Activated gamma-delta T cell treated with Interleukin-2 at 50 U/mL for 16 hours (primary cell): ENCODE measurements at places on chromosomes 6 and 20.

- DNase-seq = no peak
Observed at GRCh38 chr20:3168829-3169590, 4.3 kb downstream of the LZTS3 start.

DNA sequence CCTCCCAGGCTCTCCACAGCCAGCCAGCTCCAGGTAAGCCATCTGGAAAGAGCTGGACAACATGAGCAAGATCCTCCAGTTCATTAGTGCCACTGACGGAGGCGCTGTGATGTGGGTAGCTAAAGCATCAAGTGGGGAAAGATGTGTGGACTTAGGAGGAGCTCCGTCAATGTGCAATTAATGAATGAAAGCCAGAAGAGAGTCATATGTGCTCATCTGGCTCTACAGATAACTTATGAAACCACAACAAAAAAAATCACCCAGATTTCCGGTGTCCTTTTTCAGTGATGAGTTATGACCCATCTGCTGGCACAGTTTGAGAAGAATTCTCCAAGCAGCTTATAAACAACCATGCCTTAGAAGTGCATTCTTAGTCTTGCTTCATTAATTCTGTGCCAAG lies 311.7 kb upstream of the PLCB4 start:
- no peak for DNase-seq

- no peak for DNase-seq
Observed at GRCh38 chr6:155224618-155225017, 39.2 kb upstream of the CLDN20 start.

DNA sequence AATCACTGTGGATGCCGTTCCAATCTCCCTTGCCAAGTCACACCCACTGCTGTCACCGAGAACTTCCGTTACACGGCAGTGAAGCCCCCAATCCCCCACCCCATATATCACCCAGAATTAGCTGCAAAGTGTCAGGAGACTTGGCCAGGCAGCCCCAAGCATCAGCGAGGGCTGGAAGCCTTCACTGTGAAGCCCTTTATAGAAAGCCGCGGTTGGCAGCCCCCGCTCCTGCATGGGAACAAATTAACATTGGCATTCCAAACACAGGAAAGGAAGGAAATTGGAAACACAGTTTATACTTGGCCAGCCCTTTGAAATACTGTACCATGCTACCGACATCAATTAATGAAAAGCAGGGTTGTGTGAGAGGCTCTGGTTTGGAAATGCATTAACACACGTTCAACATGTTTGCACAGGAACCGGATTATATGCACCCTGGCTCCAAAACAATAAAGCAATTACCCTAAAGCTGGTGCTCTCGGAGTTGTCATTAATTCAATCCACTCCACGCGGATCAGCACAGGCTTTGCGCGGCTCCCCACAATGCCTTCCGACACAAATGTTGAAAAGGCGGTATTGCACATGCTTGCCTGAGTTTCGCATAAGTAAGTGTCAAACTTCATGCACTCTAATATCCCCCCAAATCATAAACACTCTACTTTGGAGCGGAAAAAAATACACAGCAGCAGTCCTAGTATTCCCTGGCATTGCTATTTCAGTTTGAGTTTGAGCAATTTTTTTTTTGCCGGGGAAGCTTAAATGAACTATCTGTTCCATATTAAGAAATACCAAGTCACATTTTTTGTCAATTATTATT lies 7.1 kb downstream of the BMP7 start:
- DNase-seq = no peak

DNA sequence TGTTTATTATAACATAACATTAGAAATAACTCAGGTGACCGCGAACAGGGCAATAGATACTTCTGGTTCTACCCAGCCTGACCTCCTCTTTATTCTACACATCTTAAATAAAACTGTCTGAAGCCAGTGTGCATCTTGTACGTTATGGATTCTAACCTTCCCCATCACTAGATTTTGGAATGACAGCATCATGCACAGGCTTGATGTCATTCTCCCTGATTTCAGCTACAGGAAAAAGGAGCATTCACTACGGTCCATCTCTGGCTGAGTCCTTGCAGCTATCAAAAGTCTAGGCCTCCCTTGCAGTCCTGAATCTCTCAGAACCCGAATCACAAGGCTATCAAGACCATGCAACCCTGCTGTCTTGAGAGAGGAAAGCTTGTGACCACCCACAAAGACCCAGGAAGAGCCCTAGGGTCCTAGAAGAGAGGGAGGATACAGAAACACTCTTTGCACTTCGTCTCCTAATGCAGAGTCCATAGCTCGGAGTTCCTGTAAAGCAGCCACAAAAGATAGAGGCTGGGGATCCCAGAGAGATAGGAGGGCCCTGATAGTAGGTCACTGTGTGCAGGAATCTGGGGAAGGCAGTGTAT lies 845 bp downstream of the HLA-DPA1 start:
- no peak for DNase-seq

DNA sequence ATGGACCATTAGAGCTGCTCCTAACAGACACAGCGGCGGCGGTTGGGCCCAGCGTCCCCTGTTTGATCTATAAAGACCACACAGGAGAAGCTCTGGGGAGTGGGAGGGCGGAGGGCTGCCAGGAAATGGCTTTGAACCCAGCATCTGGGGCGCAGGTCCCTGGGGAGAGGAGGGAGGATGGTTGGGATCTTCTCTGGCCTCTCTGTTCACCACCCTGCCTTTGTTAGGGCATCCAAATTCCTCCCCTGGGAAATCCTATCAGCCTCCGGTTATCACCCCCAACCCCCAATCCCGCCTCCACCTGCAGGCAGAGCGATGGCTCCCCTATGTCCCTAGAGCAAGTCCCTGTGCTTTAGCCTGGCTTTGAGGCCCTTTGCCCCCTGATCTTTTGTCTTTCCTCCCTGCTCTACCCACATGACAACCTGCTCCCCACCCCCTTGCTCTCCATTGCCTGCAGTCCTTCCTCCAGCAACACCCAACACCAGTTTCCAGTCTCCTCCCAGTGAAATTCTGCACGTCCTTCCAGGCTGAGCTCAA lies 7.1 kb downstream of the XKR7 start:
- no peak for DNase-seq

- no peak for DNase-seq
Observed at GRCh38 chr20:20743511-20744169, 31.2 kb upstream of the RALGAPA2 start.

DNA sequence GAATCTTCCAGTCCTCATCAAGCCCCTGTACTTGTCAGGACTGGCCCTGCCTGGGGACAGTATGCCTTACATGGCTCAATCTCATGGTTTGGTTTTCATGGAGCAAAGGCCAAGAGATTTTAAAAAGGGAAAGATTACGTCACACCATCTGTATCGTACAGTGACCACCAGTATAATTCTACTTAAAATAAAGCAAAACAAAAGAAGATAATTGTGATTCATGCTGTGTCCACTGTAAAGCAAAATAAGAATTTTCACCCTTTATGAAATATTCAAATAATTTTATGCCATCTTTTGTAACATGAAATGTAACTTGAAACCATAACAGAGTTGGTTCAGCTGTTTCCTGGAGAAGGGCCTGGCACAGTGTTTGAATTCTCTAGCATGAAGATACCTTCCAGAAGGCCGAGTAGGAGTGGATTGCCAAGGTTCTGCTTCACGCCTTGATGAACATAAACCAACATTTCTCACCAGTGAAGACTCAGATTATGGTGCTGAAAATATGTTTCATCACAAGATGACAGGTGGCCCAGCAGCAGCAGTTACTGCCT lies 486.5 kb downstream of the RFPL4B start:
- DNase-seq = no peak

GRCh38 chr6:15658181-15658744 lies 4.6 kb downstream of the DTNBP1 start:
- DNase-seq = no peak

- no peak for DNase-seq
Observed at GRCh38 chr20:4011226-4011975, 4.0 kb downstream of the RNF24 start.

DNA sequence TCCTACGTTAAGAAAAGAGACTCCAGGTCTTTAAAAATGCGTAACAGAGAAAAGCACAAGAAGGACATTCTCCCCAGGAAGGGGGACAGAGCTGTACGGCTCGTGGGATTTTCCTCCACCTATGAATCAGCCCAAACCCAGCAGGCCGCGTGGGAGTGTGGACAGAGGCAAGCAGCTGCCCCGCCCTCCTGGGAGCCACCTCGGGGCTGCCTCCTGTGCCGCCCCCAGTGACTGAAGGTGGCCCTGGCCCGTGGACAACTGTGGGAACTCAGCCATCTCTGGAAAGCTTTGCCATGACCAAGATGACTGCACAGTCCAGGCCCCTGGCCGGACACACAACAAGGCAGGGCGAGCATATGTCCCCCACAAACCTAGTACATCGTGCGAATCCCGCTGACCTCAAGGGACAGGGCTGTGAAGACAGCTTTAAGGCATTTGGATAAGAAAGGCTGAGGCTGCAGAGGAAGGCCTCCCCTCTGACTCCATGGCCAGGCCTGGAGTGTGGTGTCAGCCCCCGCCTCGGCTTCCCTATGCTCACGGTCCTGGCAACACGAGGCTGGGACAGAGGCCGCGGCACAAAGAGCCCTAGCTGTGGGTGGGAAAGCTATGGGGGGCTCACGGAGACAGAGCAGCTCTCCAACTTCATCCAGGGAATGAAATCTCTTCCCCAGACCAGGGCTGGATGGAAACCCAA lies 26.9 kb downstream of the PXDC1 start:
- DNase-seq = no peak

GRCh38 chr6:23213651-23214050 lies 644.3 kb downstream of the HDGFL1 start:
- DNase-seq = no peak

DNA sequence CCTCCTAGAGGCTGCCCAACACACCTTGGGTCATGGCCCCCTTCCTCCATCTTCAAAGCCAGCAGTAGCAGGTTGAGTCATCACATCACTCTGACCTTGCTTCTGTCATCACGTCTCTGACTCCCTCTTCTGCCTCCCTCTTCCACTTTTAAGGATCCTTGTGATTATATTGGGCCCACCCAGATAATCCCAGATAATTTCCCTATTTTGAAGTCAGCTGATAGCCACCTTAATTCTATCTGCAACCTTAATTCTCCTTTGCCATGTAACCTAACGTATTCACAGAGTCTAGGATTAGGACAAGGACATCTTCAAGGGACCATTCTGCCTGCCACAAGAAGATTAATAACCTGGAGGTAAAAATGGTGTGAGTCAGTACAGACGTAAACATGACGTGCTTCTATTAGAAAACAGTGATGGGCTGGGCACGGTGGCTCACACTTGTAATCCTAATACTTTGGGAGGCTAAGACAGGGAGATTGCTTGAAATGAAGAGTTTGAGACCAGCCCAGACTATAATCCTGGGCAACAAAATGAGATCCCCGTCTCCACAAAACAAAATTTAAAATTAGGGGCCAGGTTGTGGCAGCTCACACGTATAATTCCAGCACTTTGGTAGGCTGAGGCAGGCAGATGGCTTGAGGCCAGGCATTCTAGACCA lies 3.3 kb downstream of the ZSWIM3 start:
- DNase-seq = no peak

GRCh38 chr6:45822246-45822812 lies 193.3 kb downstream of the CLIC5 start:
- no peak for DNase-seq

- DNase-seq = no peak
Observed at GRCh38 chr6:21381331-21381963, 212.1 kb upstream of the SOX4 start.

GRCh38 chr6:109687271-109687761 lies 3.7 kb downstream of the AK9 start:
- no peak for DNase-seq

- no peak for DNase-seq
Observed at GRCh38 chr6:14079433-14079832, 38.1 kb upstream of the CD83 start.

- DNase-seq = no peak
Observed at GRCh38 chr20:9985773-9986172, 49.0 kb upstream of the ANKEF1 start.

- DNase-seq = peak; percentile 17
Observed at GRCh38 chr6:37134396-37135191, 35.4 kb upstream of the PIM1 start.

DNA sequence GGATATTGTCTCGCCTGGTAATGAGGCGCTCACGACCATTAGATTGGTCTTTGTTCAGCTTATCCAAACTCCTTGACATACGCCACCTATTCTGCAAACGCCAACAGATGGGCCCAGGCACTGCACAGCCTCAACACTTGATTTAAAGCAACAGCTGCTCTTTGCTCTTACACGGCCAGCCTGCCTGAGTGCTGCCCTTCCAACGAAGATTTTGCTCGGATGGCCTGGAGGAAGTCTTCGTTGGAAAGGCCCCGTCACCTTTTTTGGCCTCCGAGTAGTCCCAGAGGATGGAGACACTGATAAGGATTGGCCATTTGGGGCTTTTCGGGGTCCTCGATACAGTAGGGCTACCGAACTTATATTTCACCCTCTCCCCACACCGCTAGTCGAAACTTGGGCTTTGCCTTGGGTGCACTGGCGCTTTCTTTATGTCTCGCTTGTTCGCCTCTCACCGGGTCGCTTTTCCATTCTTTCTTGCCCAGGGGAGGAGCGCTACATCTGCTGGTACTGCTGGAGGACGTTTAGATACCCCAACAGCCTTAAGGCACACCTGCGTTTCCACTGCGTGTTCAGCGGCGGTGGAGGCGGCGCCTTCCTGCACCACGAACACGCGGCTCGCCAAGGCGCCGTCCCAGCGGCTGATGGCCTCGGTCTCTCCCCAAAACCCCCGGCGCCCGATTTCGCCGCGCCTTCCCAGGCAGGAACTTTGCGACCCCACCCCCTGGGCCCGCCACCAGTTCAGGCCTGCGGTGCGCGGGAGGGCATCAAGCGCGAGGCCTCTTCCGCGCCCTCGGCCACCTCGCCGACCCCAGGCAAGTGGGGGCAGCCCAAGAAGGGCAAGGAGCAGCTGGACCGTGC lies 6.1 kb downstream of the PRDM13 start:
- no peak for DNase-seq

- no peak for DNase-seq
Observed at GRCh38 chr6:151309619-151310018, 69.9 kb downstream of the AKAP12 start.

DNA sequence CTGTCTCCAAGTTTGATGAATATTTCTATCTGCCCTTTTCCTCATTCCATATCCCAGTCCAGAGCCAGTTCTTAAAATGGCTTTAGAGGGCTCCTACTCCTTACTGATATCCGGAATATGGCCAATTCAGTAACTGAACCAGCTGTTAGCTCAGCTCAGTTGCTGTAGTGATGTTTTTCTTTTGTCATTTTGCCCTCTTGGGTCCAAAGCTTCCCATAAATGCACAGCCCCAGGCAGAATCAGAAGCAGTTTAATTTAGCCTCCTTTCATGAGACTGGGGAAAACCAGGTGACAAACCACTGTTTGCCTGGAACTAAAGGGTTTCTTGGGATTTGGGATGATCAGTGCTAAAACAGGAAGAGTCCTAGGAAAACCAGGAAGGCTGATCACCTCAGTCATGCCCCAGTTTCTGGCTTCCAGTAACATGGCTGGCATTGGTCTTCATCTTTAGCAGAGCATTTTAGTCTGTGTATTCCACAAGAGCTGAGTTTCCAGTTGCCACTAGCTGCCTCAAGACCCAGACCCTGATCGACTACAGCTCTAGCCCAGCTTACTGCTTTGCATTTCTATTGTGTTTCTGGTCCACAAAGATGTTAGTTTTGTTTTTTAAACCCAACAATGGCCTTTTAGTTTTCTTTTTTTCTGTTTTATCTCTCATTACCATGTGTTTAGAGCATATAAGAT lies 40.6 kb upstream of the REV3L start:
- DNase-seq = no peak
